MCF 10A (cell line): ENCODE measurements at places on chromosomes 6 and 20. TPM values are rescaled to one million over a fixed set of nuclear protein-coding genes. Genes with fewer than 3 reads are reported as not detected.

C20orf96 gene
- 2.4 and 3.8 TPM in 2 replicates for total RNA-seq

MDFI gene
- 39.1 and 59.1 TPM in 2 replicates for total RNA-seq

EFCAB8 gene
- not detected in 2 replicates for total RNA-seq

TMX4 gene
- 47.4 and 60.5 TPM in 2 replicates for total RNA-seq

MYCT1 gene
- not detected in 2 replicates for total RNA-seq

HMGCLL1 gene
- total RNA-seq: 0.17 and 0.21 TPM in 2 replicates

TMEM244 gene
- total RNA-seq: not detected in 2 replicates

DCDC2 gene
- 0.52 TPM in 1 of 2 replicates, not detected in the other for total RNA-seq

PLN gene
- total RNA-seq: not detected in 2 replicates

TRIM40 gene
- not detected in 2 replicates for total RNA-seq

MAFB gene
- 15.9 and 19.7 TPM in 2 replicates for total RNA-seq

GDAP1L1 gene
- total RNA-seq: 0.37 TPM in 1 of 2 replicates, not detected in the other

HCK gene
- total RNA-seq: not detected in 2 replicates

EBF4 gene
- not detected in 2 replicates for total RNA-seq

PI16 gene
- total RNA-seq: not detected in 2 replicates

GHRH gene
- total RNA-seq: not detected in 2 replicates

SLC26A8 gene
- total RNA-seq: not detected in 2 replicates

LIN28B gene
- total RNA-seq: not detected in 2 replicates

RIPPLY2 gene
- total RNA-seq: not detected in 2 replicates

OPRM1 gene
- not detected in 2 replicates for total RNA-seq

CST5 gene
- total RNA-seq: not detected in 2 replicates

CST2 gene
- total RNA-seq: not detected in 2 replicates

HRH3 gene
- not detected in 2 replicates for total RNA-seq

MOCS1 gene
- total RNA-seq: 4.9 and 5.3 TPM in 2 replicates

SAMD5 gene
- total RNA-seq: 2.3 and 2.6 TPM in 2 replicates

EMILIN3 gene
- not detected in 2 replicates for total RNA-seq

RAET1L gene
- 1.2 TPM in 2 replicates for total RNA-seq

ZBTB46 gene
- 0.63 and 0.71 TPM in 2 replicates for total RNA-seq

SEL1L2 gene
- total RNA-seq: not detected in 2 replicates

CLPSL1 gene
- total RNA-seq: not detected in 2 replicates

TBXT gene
- not detected in 2 replicates for total RNA-seq

TMEM74B gene
- total RNA-seq: not detected in 2 replicates

BPIFA1 gene
- not detected in 2 replicates for total RNA-seq

BPI gene
- not detected in 2 replicates for total RNA-seq

OR11A1 gene
- total RNA-seq: not detected in 2 replicates

IL17A gene
- not detected in 2 replicates for total RNA-seq

SDCBP2 gene
- 8.3 and 11.8 TPM in 2 replicates for total RNA-seq

SOX4 gene
- 12.8 and 12.9 TPM in 2 replicates for total RNA-seq

TFAP2C gene
- total RNA-seq: 13.2 and 14.9 TPM in 2 replicates

COL21A1 gene
- total RNA-seq: 1.8 and 5.4 TPM in 2 replicates

XKR7 gene
- total RNA-seq: not detected in 2 replicates

ENPP3 gene
- not detected in 2 replicates for total RNA-seq
